Fibroblast of skin of right biceps (primary cell): ENCODE measurements at places on chromosomes 7 and 10.

GRCh38 chr10:15168291-15168785 lies at the start of gene NMT2:
TSS of gene NMT2 (minus strand) at chr10:15168693. CDS start at chr10:15168612, 81 bp downstream.
- DNase-seq = no peak

- no peak for DNase-seq
These were observed 17.6 kb downstream of the PDSS1 start for GRCh38 chr10:26715137-26715487.

GRCh38 chr10:72832701-72833100 lies 60.8 kb upstream of the OIT3 start:
- DNase-seq = no peak

DNA sequence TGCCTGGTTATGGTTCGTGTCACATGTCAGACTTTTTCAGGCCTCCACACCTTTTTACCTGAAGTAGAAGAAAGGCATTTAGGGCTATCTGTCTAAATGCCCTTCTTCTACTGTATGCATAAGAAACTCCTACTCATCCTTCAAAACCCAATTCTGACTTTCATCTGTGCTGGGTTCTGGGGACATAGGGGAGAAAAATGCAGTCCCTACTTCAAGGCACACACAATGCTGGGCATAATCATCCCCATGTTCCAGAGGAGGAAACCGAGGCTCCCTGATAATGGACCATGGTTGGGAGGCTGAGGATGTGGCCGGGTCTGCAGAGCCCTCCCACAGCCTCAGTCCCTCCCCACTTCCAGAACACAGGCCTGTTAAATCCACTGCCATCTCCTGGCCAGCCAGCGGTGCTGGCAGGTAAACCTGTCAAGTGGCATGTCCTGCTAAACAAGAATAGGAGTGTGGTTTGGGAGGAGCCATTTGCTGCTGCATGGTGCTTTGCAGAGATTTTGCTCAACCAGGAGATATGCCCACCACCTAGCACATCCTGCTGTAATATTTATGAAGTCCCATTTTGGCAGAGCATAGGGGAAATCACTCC lies 32.0 kb downstream of the GRID1 start:
- no peak for DNase-seq

DNA sequence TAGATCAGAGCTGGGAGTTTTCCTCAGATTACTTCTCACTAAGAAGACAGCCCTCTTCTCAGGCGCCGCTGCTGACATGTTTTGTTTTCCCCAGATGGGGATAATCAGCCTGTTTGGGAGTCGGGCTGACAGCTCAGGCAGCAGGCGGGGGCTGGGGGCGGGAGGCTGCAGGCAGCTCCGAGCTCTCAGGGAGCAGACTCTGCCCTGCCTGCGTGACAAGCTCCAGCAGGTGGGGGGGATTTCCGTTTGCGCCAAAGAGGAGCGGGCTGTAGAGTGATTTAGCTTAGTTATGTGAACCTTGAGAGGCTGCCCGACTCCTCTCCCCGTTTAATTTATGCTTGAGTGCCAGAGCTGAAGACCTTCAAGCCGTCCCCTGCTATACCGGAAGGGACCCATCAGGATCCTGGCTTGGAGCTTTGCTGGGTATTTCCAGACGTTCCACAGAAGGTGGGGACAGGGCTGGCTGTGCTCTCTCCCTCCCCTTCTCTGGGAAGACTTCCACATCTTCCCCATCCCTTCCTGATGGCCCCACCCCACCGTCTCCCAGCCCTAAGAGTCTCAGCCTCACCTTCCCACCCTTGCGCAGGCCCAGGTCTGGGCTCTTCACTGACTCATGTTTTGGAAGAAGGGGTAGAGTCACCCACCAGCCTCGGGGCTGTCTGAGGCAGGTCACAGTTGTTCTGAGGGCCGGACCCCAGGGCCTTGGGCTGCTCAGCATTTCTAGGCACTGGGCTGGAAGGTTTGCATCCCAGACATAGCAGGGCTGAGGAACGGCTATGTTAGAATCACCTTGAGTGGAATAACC lies 24.7 kb upstream of the ADCYAP1R1 start:
- DNase-seq = peak; percentile 41

- peak; percentile 35 for DNase-seq
These were observed 2.0 kb downstream of the IFRD1 start for GRCh38 chr7:112452102-112452888.

GRCh38 chr7:2102375-2102723 lies 130.4 kb downstream of the MAD1L1 start:
- no peak for DNase-seq

GRCh38 chr10:74103560-74104258 lies 46.9 kb downstream of the AP3M1 start:
- DNase-seq = peak; percentile 24

DNA sequence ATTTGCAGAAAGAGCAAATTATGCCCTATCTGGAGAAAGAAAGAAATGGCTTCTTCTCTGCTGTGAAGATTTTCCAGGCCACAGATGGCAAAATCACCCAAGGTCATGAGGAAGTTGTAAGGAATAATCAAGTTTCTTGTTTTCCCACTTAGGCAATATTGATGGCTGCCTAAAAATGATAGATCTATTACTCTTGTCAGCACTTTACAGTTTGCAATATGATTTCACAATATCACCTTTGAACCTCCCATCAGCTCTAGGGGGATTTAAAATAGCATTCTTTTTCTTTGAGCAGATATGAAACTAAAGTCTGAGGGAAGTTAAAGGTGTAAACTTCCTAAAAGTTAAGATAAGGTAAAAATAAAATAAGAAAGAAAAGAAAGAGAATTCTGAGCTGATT lies 6.7 kb downstream of the NPSR1 start:
- DNase-seq = no peak

DNA sequence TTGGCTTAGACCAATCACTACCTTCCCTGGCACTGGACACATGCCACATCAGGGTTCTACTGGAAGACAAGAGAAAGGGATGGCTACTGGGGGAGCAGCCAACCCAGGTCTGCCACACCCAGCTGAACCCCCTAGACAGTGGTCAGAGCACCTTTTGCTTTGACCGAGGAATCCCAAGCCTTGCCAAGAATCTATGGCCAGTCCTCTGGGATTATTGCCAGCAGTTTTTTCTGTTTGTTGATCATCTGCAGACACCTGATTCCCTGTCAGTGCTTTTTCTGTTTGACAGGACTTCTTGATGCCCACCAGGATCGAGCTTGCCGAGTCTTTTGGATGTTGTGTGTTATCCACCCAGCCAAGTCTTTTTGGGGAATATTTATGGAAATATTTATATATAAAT lies 476.2 kb upstream of the GALNT17 start:
- no peak for DNase-seq

DNA sequence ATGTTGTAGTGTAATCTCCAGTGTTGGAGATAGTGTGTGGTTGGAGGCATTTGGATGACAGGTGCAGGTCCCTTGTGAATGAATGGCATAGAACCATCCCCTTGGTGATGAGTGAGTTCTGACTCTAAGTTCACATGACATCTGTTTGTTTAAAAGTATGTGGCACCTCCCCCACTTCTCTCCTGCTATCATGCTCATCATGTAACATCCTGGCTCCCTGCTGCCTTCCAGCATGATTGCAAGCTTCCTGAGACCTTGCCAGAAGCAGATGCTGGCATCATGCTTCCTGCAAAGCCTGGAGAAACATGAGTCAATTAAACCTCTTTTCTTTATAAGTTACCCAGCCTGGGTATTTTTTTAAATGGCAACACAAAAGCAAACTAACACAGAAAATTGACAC lies 499.0 kb upstream of the SEMA3D start:
- peak; percentile 41 for DNase-seq

GRCh38 chr7:86955895-86956503 lies 103.5 kb downstream of the ELAPOR2 start:
- DNase-seq = no peak

DNA sequence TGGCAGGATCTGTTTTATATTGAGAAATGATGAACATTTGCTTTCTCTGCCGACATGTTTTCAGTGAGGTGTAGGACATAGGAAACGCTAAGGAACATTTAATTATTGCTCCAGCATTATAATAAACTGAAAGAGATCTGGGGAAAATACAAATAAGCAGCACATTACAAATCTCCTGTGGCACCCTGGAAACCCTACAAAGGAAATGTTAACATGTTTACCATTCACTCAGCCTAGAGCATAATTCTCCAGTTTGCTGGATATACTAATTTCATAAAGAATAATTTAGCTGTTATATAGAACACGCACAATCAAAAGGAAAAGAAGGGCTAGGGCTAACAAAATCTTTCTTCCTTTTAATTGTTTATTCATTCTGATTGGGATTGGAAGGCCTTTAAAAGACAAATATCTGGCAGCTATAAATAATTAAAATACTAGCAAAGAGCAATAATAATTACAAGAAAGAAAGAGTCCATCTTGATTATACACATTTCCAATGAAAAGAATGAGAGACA lies 299.4 kb downstream of the CRPPA start:
- DNase-seq = no peak

- DNase-seq = no peak
These were observed 3.6 kb upstream of the CDH23 start for GRCh38 chr10:71392791-71393781.

GRCh38 chr7:29878081-29878688 lies 71.9 kb downstream of the WIPF3 start:
- DNase-seq = peak; percentile 42

DNA sequence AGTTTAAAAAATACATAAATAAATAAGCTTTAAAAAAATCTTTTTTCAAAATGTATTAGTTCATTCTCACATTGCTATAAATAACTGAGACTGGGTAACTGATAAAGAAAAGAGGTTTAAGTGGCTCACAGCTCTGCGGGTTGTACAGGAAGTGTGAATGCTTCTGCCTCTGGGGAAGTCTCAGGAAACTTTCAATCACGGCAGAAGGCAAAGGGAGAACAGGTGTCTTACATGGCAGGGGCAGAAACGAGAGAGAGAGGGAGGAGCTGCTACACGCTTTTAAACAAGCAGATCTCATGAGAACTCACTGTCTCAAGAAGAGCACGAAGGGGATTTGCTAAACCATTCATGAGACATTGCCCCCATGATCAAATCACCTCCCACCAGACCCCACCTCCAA lies 114.6 kb downstream of the DNAJC1 start:
- DNase-seq = no peak

GRCh38 chr7:67821116-67821515 lies 824.5 kb downstream of the TYW1 start:
- peak; percentile 87 for DNase-seq

DNA sequence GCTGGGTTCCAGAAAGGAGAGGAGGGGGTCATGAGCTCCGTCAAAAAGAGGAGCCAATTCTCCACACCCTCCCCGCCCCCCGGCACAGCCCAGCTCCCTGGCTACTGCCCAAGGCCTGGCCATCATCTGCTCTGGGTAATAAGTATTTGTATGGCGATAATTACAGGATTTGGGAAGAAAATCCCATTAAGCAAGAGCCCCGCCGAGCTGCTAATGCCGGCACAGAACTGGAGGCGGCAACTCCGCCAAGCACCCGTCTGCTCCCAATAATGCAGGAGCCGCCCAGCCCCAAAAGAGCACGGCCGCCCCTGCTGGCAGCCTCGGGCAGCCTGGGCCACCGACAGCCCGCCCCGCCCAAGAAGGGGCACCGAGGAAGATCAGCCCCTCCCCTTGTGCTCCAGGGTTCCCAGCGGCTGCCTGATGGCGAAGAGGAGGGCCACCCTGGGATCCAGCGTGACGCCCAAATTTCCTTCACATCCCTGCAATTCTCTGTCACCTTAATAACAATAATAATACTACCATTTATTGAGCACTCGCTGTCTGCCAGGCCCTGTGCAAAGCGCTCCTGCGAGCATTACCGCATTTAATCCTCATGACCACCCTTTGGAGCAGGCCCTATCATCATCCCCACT lies 5.9 kb downstream of the SLIT1 start:
- peak; percentile 5 for DNase-seq

DNA sequence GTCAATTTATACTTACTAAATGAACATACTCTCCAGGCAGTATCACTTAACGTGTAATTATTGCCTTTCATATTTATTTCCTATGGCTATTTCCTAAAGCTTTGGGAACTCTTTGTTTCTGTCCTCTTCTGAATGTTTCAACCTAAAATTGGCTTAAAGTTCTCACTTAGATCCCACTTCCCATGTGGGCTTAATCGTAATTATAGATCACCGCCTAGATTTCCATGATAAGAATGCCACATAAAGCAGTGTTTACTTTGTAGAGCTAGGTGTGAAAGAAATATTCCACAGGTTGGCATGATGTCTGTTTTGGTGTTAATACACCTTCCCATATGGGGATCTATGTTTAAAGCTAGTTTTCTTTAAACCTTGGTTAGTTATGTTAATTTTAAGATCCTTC lies 1.5 kb downstream of the HDAC9 start:
- no peak for DNase-seq

GRCh38 chr7:27723085-27723484 lies 16.9 kb upstream of the TAX1BP1 start:
- no peak for DNase-seq

DNA sequence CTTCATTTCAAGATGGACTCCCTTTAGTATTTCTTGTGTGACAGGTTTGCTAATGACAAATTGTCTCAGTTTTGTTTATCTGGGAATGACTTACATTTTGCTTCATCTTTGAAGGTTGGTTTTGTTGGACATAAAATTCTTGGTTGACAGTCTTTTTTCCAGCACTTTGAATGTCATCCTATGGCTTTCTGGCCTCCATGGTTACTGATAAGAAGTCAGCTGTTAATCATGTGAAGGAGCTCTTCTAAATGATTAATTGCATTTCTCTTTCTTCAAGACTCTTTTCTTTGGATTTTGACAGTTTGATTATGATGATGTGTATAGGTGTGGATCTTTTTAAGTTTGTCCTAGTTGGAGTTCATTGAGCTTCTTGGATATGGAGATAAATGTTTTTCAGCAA lies 26.9 kb upstream of the HHEX start:
- no peak for DNase-seq

DNA sequence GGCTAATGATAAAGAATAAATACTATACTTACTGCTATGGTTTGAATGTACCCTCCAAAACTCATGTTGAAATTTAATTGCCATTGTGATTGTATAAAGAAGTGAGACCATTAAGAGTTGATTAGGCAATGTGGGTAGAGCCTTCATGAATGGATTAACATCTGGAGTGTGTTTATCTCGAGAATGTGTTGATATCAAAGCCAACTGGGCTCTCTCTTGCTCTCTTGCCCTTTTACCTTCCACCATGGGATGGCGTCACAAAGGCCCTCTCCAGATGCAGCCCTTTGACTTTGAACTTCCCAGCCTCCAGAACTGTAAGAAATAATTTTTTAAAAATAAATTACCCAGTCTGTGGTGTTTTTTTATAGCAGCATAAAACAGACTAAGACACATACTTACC lies 50.1 kb upstream of the GHITM start:
- no peak for DNase-seq

- DNase-seq = no peak
These were observed 21.2 kb downstream of the PDIA4 start for GRCh38 chr7:149007146-149007545.
